ENCODE measurements at places on chromosomes 11 and 22.

DNA sequence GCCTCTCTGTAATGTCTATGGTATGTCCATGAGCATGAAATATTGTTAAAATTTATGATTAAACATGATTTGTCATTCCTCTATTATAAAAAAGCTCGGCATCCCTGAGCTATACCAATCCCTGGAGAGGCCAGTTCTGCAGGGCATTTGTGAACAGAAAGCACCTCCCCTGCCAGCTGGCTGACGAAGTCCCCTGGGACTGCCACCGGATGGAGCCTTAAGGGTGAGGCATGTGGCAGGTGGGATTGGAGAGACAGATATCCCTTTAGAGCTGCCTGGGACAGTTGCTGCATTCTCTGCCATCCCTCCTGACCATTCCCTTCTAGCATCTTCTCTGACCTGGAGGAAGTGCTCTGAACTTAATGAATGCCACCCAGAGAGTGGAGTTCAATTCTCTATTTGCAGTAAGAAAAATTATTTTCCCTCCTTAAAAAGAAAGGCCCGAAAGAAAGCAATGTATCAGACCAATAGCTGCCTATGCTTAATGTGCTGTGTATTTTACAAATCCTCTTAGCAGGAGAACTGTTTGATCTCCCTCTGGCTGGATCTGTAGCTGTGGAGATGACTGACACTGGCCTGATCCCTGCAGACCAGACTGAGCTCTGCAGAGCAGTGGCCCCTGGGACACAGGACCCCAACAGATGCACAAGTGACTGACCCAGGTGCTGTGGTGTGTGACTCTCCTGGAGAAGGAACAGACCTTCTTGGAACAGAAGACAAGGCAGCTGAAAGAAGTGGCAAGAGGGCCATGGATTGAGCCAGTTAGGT lies 219.0 kb upstream of the NAV2 start:
- no peak for DNase-seq

DNA sequence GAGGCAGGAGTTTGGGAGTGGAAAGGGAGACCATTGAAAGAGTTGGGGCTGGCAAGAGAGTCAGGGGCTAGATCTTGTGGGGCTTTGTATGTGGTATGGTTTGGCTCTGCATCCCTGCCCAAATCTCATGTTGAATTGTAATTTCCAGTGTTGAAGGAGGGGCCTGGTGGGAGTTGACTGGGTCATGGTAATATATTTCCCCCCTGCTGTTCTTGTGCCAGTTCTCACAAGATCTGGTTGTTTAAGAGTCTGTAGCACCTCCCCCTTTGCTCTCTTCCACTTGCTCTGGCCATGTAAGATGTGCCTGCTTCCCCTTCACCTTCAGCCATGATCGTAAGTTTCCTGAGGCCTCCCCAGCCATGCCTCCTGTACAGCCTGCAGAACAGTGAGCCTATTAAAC lies 10.1 kb upstream of the RAB3IL1 start:
- no peak for DNase-seq

- peak; percentile 67 for DNase-seq
These were observed 9.7 kb downstream of the SRSF8 start for GRCh38 chr11:95076416-95076815.

DNA sequence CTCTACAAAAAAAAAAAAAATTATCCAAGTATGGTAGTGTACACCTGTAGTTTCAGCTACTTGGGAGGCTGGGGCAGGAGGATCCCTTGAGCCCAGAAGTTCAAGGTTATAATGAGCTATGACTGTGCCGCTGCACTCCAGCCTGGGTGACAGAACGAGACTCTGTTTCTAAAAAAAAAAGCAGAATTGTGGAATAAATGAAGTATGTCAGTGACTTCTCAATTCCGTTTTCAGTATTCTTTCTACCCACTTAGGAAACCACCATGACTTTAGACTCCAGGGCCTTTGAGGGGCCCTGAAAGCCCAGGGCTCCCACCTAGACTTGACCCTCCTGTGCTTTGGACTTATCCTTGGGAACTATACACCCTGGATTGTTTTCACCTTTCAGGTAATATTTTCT lies 6.5 kb upstream of the NUP160 start:
- DNase-seq = no peak

- DNase-seq = no peak
These were observed 83.2 kb downstream of the CACNA1I start for GRCh38 chr22:39653787-39654077.

GRCh38 chr11:61951484-61952135 lies 1.5 kb downstream of the BEST1 start:
- DNase-seq = no peak

Measured in AG04449 (cell line).